ENCODE measurements at places on chromosomes 6 and 20.

- peak; percentile 41 for DNase-seq
Observed at GRCh38 chr6:28634761-28635546, 109.3 kb downstream of the GPX5 start.

DNA sequence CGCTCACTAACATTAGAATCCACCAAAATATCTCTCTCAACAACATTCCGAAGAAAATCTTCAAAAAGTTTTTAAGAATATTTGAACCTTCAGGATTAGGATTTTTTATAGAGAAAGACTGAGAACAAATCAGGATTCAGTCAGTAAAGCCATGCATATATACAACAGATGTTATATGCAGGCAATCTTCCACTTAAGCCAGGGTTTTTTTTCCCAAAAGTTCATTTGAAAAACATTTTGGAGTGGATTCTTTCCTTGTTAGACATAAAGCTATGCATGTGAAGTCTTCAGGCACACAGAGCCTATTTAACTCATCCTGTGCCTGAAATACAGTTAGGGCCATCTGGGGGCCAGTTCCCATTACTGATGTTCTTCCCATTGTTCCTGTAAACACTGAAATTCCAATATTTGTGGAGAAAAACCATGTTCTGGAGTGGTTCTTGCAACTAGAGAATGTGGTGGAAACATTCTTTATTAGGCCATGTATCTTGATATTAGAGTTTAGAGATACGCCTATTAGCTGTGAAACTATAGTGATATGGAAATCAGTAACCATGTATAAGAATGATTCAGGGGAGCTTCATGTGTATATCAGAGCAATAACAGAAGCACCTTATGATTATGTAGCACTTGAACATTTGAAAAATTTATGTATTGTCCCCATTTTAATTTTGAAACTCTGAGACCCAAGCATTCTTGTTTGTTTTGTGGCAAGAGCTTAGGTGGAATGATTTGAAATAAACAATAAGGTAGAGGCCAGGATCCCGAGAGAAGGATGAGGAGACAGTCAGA is 61.7 kb downstream of the PLEKHG1 start:
- DNase-seq = no peak

DNA sequence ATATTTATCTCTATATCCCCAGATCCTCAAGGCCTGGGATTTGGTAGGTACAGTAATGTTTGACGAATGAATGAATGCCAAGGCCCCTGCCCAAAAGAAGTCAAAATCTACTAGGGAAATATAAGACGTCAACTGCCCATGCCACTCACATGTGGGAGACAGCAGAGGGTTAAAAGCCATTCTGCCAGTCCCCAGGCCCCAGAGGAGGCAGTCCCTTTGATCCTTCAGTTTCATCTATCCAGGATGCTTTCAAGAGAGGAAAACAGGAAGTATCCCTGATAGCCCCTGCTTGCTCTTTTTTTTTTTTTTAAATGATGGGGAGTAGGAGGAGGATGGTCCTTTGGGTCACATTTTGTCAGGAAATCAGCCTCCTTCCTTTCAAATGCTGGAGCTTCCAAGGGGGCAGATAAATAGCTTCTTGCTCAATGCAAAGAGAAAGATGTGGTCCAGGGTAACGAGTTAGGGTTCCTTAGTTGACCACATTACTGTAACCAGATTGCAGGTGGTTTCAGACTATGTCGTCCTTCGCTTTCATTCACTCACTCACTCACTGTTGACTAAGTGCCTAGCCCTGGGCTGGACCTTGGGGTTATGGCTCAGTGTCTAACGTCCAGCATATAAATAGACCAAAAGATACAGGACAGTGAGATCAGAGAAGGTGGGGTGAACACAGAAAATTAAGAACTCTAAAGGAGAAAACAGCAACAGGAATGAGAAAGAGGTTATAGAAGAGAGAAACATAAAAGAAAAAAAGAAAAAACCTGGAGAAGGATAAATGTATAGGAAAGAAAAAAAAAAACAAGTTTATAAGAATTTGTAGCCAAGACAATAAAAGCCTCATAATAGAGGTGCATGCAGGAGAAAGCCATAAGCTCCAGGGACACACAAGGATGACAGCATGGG is 64.6 kb upstream of the PIM1 start:
- DNase-seq = no peak

- no peak for DNase-seq
Observed at GRCh38 chr6:153424719-153425400, 293.8 kb upstream of the RGS17 start.

DNA sequence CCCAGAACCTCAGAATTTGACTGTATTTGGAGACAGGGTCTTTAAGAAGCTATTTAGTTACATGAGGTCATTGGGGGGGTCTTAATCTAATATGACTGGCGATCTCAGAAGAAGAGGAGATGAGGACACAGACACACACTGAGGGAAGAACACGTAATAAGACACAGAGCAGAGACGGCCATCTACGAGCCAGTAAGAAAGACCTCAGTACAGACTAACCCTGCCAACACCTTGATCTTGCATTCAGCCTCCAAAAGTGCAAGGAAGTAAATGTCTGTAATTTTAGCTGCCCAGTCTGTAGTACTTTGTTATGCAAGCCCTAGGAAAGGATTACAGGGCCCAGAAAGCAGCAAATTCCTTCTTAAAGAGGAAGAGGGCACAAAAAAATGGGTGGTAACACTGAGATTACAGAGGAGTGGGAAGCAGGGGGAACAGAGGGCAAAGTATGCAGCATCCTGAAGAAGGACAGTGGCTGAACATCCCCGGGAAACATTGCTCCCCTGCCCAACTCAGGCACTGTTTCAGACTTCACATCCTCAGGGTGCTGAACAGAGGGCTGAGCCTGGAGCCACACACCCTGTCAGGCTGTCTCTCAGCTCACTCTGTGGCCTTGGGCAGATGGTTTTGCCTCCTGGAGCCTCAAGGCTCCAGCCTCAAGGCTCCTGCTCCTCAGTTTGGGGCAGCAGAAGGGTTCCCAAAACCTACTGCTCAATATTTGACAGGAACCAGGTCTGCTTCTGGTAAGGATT is 27.9 kb upstream of the SIRPG start:
- no peak for DNase-seq

DNA sequence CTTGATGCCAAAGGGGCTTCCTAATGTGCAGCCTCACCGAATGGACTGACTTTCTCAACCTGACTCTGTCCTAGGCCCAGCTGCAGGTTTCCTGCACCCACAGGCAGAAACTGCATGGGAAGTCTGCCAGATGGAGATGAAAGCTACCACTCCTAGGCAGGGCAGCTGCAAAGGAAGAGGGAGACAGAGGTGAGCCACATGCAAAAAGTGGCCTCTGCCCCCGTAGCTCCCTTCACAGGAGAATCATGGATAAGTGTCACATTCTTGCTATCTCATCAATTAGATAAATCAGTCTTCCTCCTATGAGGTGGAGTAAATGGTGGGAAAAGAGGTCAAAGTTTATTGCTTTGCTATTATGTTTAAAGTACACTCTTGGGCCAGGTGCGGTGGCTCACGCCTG is 191.3 kb downstream of the ALDH8A1 start:
- no peak for DNase-seq

- DNase-seq = no peak
Observed at GRCh38 chr20:10350188-10350842, 83.7 kb downstream of the MKKS start.

DNA sequence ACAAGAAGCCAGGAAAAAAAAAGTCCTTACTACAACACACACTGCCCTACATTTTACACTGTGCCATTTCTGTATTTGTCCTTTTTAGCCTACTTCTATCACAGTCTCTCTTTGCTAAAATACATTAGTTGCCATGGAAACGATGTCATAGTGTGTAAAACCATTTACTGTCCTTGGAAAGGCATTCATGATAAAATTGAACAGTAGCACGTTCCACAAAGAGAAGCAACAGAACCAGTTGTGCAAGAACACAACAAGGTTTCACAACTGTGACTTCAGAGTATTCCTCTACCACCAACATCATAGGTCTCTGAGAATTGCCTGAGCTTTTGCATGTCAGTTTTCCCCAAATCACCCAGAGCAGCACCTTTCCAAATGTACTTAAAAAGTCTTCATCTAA is 20.5 kb downstream of the FYN start:
- DNase-seq = no peak

GRCh38 chr6:76465410-76465809 is 392.9 kb upstream of the IMPG1 start:
- DNase-seq = no peak

GRCh38 chr6:131976545-131977061 is 25.4 kb upstream of the CCN2 start:
- DNase-seq = no peak
